ENCODE measurements at places on chromosomes 6 and 20.
A peak's percentile ranks its signal among the peaks of the same experiment; 100 is the strongest.

DNA sequence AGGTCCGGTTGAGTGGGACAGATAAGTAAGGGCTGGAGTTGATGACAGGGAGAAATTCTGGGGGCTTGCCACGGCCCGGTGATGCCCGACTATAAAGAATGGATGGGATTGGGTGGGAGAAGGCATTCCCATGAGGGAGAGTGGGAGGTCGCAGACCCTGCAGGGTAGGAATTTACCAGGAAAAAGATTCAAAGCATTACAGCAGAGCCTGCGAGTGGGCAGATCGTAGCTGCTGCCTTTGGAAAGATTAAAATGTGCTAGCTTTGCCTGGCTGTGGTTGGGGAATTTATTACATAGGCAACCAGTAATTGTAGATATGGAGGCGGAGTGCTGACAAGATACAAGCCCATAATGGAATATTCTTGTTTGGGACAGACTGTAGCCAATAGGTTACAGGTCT is 49.5 kb downstream of the KDM1B start:
- DNase-seq, result no peak

DNA sequence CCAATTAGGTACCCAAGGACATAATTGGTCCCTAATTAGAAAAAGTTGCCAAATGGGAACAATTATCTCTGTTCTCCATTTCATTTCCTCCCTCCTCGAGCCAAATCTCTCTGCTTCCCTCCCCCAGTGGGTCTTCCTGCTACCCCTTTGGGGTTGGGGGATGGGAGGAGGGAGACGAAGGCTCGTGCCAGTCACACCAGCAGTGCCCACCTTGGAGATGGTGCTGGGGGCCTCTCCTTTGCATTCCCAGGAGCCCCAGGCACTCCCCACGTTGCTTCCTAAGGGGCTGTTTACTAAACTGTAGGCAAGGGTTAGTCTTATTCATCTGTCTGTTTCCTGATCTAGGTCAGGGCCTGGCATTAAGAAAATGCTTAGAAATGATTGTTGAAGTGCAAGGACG is 33.1 kb downstream of the MDFI start:
- no peak for DNase-seq

GRCh38 chr6:73585566-73586415 is 65.0 kb upstream of the EEF1A1 start:
- peak; percentile 77 for DNase-seq

DNA sequence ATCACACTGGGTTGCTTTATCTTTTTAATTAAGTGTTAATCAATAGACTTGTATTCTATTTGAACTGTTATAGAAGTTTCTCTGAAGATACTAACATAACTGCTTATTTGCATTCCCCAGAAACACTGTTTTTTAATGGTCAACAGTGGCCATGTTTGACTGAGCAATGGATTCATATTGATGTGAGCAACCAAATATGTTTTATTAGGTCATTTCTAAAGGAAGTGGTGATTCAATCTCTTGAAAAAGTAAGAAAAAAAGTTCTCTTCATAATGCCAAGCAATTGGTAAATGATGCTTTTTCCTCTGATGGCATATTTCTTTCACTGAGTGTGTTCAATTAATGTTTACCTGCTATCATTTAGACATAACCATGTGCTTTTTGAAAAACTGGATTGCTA is 593.0 kb upstream of the CITED2 start:
- DNase-seq, result no peak

DNA sequence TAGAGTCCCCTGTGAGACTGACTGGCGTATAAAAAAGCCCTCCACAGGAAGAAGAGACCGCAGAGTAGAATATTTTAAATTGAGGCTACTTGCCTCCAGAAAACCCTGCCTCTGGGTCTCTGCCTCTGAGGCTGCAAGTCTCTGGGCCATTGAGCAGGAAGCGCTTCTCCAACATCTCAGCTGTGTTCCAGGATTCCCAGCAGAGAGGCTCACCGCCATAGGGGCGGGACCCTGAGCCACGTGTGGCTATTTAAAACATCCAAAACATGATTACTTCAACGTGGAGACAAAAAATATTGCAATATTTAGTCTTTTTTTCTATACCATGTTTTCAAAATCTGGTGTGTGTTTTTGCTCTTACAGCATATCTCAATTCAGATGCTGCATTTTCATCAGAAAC is 59.4 kb downstream of the GNAS-AS1 start:
- no peak for DNase-seq

- DNase-seq, result no peak
These were observed 98.5 kb downstream of the PRDM1 start for GRCh38 chr6:106184629-106185028.

- no peak for DNase-seq
These were observed 17.8 kb downstream of the JAG1 start for GRCh38 chr20:10655720-10656669.

GRCh38 chr20:54763366-54763765 is 288.0 kb downstream of the DOK5 start:
- no peak for DNase-seq

GRCh38 chr6:98975421-98975820 is 27.7 kb upstream of the FBXL4 start:
- no peak for DNase-seq

DNA sequence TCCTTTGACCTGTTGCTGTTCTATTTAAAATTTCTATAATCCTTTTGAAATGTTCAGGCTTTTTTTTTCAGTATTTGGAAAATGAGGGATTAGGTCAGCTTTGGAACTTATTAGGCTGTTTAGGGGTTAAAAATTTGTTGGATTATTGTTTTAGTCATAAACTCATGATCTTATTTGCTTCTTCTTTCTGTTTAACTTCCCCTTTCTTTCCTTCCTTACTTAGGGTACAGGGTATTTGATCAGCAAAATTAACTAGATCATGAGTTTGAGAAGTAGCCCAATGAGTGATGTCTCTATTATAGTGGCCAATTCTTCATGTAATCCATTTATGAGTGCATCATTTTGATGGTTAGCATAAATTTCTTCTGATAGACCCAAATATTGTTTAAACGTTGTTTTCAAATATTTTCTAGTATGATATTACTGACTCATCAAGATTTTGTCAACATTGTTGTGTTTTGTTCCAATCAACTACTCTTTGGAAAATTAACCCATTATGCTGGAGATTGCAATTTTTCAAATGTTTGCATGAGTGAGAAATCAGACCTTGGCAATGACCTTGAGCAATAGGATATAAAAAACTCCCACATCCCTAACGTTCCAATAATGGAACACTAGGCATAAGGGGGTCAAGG is 94.4 kb downstream of the OTOR start:
- no peak for DNase-seq

DNA sequence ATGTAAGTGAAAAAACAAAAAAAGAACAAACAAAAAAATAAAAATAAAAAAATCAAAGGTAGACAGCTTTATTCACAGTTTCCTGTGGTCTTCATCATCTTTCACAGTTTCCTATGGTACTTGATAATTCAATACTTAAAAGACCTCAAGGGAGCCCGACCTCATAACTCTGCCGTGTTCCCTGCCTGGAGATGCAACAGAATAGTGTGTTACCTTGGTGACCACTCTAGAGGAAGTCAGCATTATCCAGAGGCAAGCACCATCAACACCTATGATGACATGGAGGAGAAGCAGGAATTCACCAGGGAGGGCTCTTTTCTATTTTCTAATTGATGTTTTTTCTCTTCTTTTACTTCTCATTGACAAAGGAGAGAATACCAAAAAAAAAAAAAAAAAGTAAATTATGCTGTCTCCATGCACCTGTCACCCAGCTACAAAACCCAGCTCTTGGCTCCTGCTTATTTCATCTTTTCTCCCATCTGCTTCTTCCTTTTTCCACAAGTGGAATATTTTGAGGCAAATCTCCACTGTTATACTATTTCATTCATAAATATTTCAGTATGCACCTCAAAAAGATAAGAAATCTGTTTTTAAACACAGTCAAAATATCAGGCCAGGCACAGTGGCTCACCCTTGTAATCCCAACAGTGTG is 95.8 kb upstream of the STXBP5 start:
- no peak for DNase-seq

- DNase-seq, result no peak
These were observed 205.1 kb downstream of the ZDHHC14 start for GRCh38 chr6:157586088-157586414.

DNA sequence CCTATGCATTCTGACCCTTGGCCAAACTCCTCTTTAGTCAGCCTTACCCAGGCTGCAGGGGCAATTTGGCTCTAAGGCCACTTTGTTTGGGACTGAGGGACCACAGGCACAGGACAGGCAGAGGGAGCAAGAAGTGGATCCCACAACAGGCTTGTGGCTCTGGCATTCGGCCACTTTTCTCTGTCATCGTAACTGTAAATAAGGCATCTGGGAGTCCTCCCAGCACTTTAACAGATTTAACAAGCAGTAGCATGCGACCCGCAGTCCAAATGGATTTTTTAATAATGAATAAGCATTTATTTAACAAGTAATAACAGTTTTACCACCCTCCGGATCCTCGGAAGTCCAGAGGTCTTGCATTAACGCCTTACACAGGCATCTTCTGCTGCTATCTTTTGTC is 16.1 kb upstream of the CDH22 start:
- DNase-seq, result no peak

DNA sequence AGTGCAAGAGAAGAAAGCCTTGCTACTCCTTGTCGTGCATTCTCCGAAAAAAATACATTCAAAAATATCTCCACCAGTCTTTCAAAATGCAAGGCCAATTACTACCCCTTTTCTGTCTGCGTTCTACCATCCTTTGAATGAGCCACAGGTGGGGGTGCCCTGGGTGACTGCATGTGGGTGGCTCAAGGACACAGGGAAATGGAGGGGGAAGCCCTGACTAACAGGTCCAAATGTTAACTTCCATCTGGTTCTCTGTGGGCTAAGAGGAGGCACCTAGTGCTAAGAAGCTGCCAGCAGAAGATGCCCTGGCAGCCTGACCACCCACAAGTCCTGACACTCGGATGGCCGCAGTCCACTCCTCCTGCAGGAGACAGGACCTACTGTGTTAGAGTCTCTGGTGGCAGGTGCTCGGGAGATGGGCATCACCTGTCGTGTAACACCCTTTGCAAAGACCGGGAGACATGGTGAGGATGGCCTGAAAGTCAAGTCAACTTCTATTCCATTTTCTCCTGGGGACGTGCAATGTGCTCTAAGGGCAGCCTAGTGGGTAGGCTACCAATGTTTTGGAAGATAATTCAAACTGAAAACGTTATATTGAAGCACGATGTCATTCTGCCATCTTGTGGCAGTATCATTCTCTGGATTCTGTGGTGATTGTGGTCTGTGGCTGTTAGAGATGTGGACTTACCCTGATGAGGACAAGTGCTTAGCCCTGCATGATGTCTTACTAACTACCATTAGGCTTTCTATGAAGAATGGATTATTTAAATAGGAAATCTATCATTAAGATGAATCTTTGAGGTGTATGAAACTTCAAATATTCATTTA is 27.4 kb upstream of the IGF2R start:
- peak; percentile 71 for DNase-seq

- DNase-seq, result no peak
These were observed 298.4 kb downstream of the MAFB start for GRCh38 chr20:40390654-40391053.

- DNase-seq, result no peak
These were observed at the start of gene ID4 for GRCh38 chr6:19836799-19837510. ID4 (plus strand) TSS chr6:19837370; CDS start chr6:19837755, 385 bp downstream.

GRCh38 chr6:147486683-147487082 is 21.8 kb upstream of the SAMD5 start:
- no peak for DNase-seq

DNA sequence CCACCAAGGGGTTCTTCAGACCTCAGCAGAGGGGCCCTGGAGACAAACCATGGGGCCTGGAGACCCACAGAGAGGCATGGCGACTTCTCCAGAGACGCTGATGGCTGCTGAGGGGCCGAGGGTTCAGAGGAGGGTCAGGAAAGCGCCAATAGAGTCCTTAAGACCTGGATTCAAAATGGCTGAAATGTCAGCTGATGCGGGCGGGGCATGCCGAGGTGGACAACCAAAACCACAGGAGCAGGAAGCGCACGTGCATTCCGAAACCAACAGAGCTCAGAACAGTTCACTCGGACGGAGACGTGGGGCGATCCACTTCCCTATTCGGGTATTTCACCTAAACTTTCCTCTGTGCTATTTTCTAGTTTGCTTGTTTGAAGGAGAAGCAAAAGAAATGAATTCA is 99.9 kb upstream of the RIN2 start:
- DNase-seq, result peak; percentile 66

DNA sequence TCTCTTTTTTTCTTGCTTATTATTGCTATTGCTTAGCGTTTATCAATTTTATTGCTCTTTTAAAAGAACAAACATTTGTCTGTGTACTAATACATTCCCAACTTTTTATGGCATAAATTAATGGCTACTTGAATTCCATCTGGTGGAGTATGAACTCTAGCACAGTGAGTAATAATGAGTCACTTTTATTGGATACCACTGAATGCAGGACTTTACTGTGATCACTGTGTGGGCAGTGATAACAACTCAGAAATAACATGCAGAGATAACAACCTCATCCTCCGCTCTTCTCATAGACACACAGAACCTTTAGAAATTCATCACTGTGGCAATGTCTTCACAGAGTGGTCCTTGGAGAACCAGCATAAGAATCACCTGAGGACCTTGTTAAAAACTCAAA is 174.9 kb upstream of the PRND start:
- DNase-seq, result no peak

GRCh38 chr20:20859510-20859909 is 147.1 kb upstream of the RALGAPA2 start:
- DNase-seq, result no peak

GRCh38 chr6:163782436-163783003 is 368.0 kb downstream of the QKI start:
- DNase-seq, result no peak

DNA sequence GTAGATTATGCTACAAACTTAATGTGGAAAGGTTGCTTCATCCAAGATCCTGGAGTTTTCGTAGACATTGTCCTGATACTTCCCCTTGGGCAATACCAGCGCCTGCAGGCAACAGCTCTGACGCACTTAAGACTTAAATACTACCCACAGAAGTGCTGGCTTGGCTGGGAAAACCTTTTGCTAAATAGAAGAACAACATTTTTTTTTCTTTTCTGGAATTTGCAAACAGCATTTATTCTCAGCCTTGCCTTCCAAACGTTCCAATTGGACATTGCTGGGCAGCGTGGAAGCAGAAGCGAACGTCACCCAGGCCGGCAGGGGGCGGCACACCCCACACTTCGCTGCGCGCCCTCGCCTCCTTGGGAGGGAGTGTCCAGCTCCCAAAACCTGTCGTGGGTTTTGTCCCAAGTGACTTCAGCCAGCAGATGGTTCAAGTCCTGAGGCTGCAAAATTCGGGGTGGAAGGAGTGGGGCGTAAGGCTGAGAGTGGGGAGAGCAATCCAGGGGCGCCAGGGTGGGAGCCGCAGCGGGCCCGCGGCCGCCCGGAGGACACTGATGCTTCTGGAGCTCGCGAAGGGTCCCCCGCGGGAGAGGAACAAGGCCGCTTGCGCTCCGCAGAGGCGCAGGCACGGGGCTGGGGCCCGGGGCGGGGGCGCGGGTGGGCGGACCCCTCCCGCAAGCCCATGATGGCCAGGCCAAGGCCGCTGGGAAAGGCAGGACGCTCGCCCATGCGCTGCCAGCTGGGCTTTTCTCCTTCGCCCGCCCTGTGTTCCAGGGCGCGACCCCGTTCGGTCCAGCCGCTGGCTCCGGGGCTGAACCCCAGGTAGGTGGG is 60.8 kb upstream of the MAP3K4 start:
- DNase-seq, result peak; percentile 50

Measured in CD4-positive, alpha-beta T cell treated with Interleukin-4 for 1 hour (primary cell).